ENCODE measurements at places on chromosomes 1 and 21.

GRCh38 chr1:160558660-160559380 is 20.5 kb downstream of the CD84 start:
- H3K4me3 ChIP-seq: no peak overlapping the region
- H3K36me3 ChIP-seq: peaks cover 4% of the 10 kb centered on the region
- H3K27me3 ChIP-seq: no peaks in the 10 kb centered on the region
- no peak overlapping the region for H3K27ac ChIP-seq

DNA sequence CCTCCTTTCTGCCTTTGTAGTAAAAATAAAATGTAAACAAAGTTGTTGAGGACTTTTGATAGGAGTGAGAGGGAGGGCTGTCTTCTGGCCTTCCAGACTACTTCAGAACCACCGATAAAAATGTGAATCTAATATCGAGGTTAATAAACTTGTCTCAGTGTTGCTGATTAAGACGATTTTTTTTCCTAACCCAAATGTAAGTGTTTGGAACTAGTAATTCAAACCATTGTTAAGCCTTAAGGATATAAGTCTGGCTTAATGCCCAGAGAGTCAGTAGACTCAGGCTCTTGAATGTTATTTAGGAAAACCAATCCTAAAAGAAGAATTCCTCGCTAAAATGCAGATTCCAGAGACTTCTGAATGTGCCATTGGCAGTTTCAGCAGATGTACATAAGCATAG is 356.9 kb downstream of the SIPA1L2 start:
- H3K27me3 ChIP-seq: peaks cover 6% of the 10 kb centered on the region
- no peak for DNase-seq
- H3K4me1 ChIP-seq: no peaks in the 10 kb centered on the region
- H3K4me3 ChIP-seq: no peak overlapping the region
- H3K36me3 ChIP-seq: no peaks in the 10 kb centered on the region

- H3K36me3 ChIP-seq: no peaks in the 10 kb centered on the region
- H3K27ac ChIP-seq: no peak overlapping the region
- H3K4me3 ChIP-seq: no peak overlapping the region
- no peaks in the 10 kb centered on the region for H3K27me3 ChIP-seq
These were observed 104.4 kb downstream of the PTPN14 start for GRCh38 chr1:214446772-214447556.

DNA sequence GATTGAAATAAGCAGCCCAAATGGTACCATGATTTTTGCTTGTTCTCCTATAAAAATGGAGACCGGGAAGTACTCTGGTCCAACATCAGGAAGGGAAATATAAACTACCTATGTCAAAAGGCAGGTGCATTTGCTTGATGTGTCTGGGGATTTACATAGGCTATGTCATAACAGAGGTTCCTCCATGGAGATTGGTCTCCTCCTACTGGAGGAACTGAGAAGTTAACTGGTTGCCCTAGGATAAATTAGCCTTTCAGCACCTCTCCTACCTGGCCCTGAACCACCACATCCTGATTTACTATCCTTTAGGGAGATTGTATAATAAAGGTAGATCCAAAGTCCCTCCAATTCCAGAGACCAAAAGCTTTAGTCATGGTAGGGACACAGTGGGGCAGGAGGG is 1109.3 kb upstream of the B3GALT2 start:
- no peak overlapping the region for H3K4me3 ChIP-seq
- H3K4me1 ChIP-seq: no peaks in the 10 kb centered on the region

- no peak overlapping the region for H3K27ac ChIP-seq
- no peak overlapping the region for H3K4me3 ChIP-seq
- no peak for DNase-seq
- no peaks in the 10 kb centered on the region for H3K36me3 ChIP-seq
These were observed 186.1 kb downstream of the CLEC20A start for GRCh38 chr1:178310685-178311105.

GRCh38 chr1:54950006-54950368 is 30.4 kb upstream of the TMEM61 start:
- H3K4me1 ChIP-seq: no peaks in the 10 kb centered on the region
- no peaks in the 10 kb centered on the region for H3K36me3 ChIP-seq
- DNase-seq: no peak
- no peak overlapping the region for H3K4me3 ChIP-seq

- H3K27me3 ChIP-seq: no peaks in the 10 kb centered on the region
- DNase-seq: no peak
- H3K36me3 ChIP-seq: peaks cover 82% of the 10 kb centered on the region
- H3K27ac ChIP-seq: no peak overlapping the region
- no peaks in the 10 kb centered on the region for H3K4me1 ChIP-seq
These were observed 55.8 kb downstream of the TRIM33 start for GRCh38 chr1:114455102-114455785.

GRCh38 chr1:53608071-53608470 is 130.9 kb downstream of the GLIS1 start:
- no peaks in the 10 kb centered on the region for H3K27me3 ChIP-seq
- H3K27ac ChIP-seq: no peak overlapping the region
- DNase-seq: no peak
- no peaks in the 10 kb centered on the region for H3K36me3 ChIP-seq

- H3K36me3 ChIP-seq: no peaks in the 10 kb centered on the region
- H3K27ac ChIP-seq: no peak overlapping the region
- H3K4me1 ChIP-seq: no peaks in the 10 kb centered on the region
- H3K4me3 ChIP-seq: no peak overlapping the region
- no peak for DNase-seq
These were observed 167.3 kb downstream of the ZNF326 start for GRCh38 chr1:90162216-90162615.

GRCh38 chr1:240462766-240463395 is 149.1 kb downstream of the GREM2 start:
- no peaks in the 10 kb centered on the region for H3K4me1 ChIP-seq
- H3K4me3 ChIP-seq: no peak overlapping the region
- H3K36me3 ChIP-seq: no peaks in the 10 kb centered on the region
- DNase-seq: no peak
- H3K27ac ChIP-seq: no peak overlapping the region
- peaks cover 5% of the 10 kb centered on the region for H3K27me3 ChIP-seq

DNA sequence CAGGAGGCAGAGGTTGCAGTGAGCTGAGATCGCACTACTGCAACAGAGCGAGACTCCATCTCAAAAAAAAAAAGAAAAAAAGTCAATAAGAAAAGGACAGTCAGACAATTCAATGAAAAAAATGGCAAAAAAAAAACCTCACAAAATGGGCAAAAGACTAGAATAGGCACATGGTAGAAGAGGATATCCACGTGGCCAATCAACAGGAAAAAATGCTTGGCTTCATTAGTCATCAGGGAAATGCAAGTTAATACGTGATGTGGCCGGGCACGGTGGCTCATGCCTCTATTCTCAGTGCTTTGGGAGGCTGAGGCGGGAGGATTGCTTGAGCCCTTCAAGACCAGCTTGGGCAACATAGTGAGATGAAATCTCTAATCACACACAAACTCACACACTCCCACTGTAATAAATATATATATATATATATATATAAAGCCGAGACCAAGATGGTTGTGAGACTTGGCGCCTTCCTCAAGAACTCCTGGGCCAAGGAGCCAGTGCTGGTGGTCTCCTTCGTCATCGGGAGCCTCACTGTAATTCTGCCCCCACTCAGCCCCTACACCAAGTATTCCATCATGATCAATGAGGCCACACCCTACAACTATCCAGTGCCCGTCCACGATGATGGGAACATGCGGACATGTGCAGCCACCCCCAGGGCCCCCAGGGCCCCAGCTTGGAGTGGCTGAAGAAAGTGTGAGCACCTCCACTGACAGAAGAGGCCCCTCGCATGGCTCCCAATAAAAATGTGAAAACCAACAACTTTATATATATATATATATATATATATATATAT is 22.9 kb upstream of the LEFTY2 start:
- no peaks in the 10 kb centered on the region for H3K27me3 ChIP-seq
- no peak for DNase-seq
- H3K4me3 ChIP-seq: no peak overlapping the region
- H3K4me1 ChIP-seq: no peaks in the 10 kb centered on the region
- no peaks in the 10 kb centered on the region for H3K36me3 ChIP-seq

GRCh38 chr1:3718764-3719163 is 33.5 kb upstream of the CCDC27 start:
- no peak overlapping the region for H3K4me3 ChIP-seq
- DNase-seq: no peak
- H3K36me3 ChIP-seq: peaks cover 7% of the 10 kb centered on the region
- no peaks in the 10 kb centered on the region for H3K4me1 ChIP-seq
- no peak overlapping the region for H3K27ac ChIP-seq

GRCh38 chr1:115727706-115728249 is 40.7 kb downstream of the CASQ2 start:
- no peak for DNase-seq
- H3K4me3 ChIP-seq: no peak overlapping the region
- no peaks in the 10 kb centered on the region for H3K36me3 ChIP-seq
- H3K4me1 ChIP-seq: no peaks in the 10 kb centered on the region
- no peak overlapping the region for H3K27ac ChIP-seq

GRCh38 chr21:32475162-32475812 is 62.8 kb downstream of the EVA1C start:
- H3K36me3 ChIP-seq: no peaks in the 10 kb centered on the region
- no peak for DNase-seq
- H3K4me1 ChIP-seq: no peaks in the 10 kb centered on the region
- no peak overlapping the region for H3K27ac ChIP-seq

GRCh38 chr1:104264521-104264920 is 514.8 kb downstream of the AMY1C start:
- no peak overlapping the region for H3K27ac ChIP-seq
- DNase-seq: no peak
- H3K27me3 ChIP-seq: no peaks in the 10 kb centered on the region
- H3K4me1 ChIP-seq: no peaks in the 10 kb centered on the region
- no peak overlapping the region for H3K4me3 ChIP-seq

DNA sequence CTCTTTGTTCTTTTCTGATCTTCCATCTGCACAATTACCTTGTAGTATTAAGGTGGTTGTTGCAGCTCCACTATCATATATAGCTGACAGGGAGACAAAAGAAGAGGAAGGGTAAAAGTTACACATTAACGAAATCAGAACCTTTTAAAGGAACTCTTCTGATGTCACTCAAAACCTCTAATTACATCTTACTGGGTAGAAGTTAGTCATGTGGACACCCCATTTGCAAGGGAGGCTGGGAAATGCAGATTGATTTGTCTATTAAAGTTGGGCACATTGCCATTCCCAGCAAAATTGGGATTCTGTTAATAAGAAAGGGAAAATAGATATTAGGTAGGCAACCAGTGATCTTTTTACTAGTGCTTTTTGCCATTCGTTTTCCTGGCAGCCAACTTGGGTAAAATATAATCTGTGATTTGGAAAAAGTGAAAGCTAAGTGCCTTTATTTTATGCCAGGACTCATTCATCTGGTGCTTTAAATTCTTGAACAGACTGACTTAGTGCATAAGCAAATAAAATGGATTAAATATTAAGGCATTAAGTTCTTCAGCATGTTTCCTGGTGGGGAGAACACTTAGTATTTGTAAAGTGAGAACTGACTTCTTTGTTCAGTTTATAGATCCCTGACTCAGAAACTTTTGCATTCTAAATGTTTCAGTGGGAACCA is 71.3 kb downstream of the DNM3 start:
- no peaks in the 10 kb centered on the region for H3K27me3 ChIP-seq
- H3K27ac ChIP-seq: no peak overlapping the region
- no peaks in the 10 kb centered on the region for H3K4me1 ChIP-seq
- no peak for DNase-seq
